ENCODE measurements at places on chromosomes 3 and 15.

- no peak for DNase-seq
Measured at GRCh38 chr3:67335813-67336212, 318.6 kb downstream of the SUCLG2 start.

DNA sequence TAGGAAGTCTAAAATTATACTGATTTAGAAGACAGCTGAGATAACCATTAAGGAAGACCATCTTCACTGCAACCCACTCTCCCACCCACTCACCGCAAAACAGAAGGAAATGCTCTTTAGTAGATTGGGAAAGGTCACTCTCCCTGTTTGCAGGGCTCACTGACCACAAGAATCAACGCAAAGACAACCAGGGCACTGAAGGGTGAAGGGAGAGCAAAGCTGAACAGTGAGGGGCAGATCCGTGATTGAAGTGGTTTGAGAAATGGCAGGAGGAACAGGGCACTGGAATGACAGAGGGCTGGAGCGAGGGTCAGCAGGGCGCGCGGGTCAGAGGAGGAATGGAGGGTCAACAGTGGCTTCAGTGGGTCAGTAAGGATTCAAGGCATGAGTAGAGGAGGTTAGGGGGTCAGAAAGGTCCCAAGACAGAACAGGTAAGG, 520 bp downstream of the MESD start:
- no peak for DNase-seq

GRCh38 chr3:148758303-148758884, 60.7 kb downstream of the AGTR1 start:
- DNase-seq = no peak

- DNase-seq = no peak
Measured at GRCh38 chr3:44962621-44963393, 13.2 kb downstream of the ZDHHC3 start.

DNA sequence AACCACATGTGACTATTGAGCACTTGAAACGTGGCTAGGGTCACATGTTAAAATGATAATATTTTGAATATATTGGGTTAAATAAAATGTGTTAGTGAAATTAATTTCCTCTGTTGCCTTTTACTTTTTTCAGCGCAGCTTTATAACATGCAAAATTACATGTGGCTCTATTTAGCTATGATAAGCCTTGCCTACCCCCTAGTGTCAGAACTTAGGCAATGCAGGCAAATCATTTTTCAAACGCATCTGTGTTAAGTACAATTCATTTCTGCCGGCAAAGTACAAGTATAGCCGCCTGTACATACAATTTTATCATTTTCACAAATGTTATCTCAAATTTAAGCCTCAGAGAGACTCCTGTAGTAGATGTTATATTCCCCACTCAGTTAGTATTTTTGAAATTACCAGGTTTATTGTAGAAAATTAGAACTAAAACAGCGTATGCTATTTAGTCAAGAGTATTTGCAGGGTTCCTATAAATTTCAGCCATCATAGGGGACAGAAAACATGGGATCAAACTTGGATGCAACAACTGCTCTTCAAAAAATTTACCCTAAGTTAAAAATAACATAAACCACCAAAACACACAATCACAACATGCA, 56.1 kb downstream of the TAFA4 start:
- DNase-seq = peak; percentile 65

GRCh38 chr3:120839120-120839519, 68.9 kb upstream of the STXBP5L start:
- DNase-seq = no peak

GRCh38 chr15:27864086-27864485, 235.0 kb downstream of the OCA2 start:
- no peak for DNase-seq

GRCh38 chr3:171468296-171468906, 8.2 kb upstream of the TNIK start:
- no peak for DNase-seq

DNA sequence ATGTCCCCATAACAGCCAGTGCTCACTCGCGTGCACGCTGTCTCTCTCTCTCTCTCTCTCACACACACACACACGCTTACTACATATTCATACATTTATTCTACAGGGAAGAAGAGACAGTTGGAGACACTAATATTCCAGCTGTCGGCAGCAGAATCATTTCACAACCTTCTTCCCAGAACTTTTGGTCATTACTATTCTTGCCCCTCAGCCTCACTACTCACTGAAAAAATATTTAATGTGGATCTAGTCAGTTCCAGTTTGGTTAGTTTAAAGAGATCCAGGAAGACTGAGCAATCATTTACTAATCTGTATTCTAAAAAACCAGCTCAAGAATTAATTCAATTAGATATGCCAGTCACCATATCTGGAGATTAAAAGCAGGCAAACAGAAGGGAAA, 394.9 kb downstream of the PTPRG start:
- DNase-seq = no peak

DNA sequence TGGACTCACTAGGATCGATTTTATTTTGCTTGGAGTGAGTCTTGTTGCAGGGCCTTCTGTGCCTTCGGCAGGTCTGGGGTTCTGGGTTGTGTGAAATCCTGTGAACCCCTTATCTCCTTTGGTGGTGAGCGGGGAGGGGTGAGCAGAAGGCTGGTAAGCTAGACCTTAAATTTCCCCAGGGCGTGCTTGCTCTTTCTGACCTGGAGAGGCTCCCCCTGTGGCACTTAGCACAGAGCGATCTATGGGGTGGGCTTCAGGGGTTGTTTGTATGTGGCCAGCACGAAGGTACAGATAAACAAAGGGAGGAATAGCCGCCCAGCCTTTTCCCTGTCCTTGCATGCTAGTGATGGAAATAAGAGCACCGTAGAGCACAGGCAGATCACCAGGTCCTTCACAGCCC, 11.8 kb downstream of the CACNA2D3 start:
- DNase-seq = no peak

DNA sequence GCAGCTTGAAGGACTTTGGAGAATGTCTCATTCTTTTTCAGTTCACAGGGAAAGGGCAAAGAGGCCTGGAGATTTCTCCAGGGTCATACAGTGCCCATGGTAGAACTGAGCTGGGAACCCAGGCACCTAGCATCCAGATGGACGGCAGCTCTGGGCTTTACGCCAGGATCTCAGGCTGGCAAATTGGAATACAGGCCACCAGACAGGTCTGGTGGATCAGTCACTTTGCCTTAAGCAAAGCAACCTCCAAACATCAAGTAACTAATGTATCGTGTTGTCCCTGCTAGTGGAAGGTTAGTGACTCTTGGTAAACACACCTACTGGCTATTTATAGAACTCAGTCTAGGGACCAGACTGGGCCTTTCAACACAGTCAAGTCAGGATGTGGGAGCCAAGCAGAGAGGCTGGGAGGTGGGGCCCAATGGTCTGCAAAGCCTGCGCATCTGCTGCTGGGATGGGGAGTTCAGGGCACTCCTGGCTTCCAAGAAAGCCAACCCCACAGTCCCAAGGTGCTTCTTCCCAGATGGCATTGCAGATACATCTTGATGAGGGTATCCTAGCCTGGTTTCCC, 30.2 kb downstream of the RPLP1 start:
- no peak for DNase-seq

DNA sequence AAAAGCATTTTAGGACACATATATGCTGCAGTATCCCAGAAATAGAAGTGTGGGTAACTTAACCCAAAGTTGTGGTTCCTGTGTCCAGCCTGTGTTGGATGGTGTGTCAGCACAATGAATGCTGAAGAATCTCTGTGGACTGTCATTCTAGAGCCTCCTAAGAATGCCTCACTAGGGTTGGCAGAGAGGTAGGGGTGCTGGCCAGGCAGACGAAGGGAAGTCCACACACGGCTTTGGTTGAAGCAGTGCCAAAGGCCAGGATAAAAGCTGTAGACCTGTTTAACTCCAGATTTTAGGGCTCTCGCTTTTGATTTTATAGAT, 43.7 kb upstream of the TIPARP start:
- no peak for DNase-seq

GRCh38 chr3:20043396-20043795, 3.1 kb downstream of the KAT2B start:
- DNase-seq = peak; percentile 63

DNA sequence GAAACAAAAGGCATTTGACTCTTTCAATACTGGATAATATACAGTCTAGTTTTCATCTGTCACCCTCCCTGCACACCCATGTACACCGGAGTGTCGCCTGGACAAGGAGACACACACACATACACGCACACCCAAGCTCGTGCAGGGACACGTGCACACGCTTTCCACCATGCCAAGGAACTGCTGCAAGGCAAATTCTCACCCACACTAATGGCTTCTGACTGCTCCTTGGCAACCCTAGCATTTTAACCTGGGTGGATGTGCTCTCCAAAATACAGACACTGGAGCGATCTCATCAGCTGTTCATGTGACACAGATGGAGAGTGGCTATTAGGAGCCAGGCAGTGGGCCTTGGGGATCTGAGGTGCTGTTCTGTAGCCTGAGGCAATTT, 61.6 kb downstream of the MEIS2 start:
- no peak for DNase-seq

GRCh38 chr15:41881920-41882688, 11.7 kb downstream of the SPTBN5 start:
- no peak for DNase-seq

- DNase-seq = no peak
Measured at GRCh38 chr3:142947352-142947751, 16.1 kb downstream of the PAQR9 start.

- no peak for DNase-seq
Measured at GRCh38 chr3:12462159-12462947, 21.9 kb upstream of the TSEN2 start.

- DNase-seq = no peak
Measured at GRCh38 chr3:177565981-177566380, 368.7 kb upstream of the TBL1XR1 start.

DNA sequence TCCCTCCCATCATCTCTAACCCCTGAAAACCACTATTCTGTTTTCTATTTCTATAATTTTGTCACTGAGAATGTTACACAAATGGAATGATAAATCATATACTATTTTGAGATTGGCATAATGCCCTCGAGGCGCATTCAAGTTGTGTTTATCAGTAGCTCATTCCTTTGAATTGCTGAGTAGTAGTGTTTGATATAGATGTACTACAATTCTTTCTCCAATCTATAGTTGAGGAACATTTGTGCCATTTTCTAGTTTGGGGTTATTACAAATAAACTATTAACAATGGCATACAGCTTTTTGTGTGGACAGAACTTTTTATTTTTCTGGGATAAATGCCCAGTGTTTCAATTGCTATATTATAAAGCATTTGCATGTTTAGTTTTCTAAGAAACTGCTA, 86.0 kb downstream of the CCR1 start:
- DNase-seq = no peak

DNA sequence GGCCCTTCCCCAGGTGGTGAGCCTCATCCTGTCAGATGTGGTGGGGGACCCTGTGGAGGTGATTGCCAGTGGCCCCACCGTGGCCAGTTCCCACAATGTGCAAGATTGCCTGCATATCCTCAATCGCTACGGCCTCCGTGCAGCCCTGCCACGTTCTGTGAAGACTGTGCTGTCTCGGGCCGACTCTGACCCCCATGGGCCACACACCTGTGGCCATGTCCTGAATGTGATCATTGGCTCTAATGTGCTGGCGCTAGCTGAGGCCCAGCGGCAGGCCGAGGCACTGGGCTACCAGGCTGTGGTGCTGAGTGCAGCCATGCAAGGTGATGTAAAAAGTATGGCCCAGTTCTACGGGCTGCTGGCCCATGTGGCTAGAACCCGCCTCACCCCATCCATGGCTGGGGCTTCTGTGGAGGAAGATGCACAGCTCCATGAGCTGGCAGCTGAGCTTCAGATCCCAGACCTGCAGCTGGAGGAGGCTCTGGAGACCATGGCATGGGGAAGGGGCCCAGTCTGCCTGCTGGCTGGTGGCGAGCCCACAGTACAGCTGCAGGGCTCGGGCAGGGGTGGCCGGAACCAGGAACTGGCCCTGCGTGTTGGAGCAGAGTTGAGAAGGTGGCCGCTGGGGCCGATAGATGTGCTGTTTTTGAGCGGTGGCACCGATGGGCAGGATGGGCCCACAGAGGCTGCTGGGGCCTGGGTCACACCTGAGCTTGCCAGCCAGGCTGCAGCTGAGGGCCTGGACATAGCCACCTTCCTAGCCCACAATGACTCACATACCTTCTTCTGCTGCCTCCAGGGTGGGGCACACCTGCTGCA, 4.8 kb downstream of the GLYCTK start:
- DNase-seq = no peak

GRCh38 chr3:128398586-128398985, 68.1 kb downstream of the DNAJB8 start:
- DNase-seq = no peak

DNA sequence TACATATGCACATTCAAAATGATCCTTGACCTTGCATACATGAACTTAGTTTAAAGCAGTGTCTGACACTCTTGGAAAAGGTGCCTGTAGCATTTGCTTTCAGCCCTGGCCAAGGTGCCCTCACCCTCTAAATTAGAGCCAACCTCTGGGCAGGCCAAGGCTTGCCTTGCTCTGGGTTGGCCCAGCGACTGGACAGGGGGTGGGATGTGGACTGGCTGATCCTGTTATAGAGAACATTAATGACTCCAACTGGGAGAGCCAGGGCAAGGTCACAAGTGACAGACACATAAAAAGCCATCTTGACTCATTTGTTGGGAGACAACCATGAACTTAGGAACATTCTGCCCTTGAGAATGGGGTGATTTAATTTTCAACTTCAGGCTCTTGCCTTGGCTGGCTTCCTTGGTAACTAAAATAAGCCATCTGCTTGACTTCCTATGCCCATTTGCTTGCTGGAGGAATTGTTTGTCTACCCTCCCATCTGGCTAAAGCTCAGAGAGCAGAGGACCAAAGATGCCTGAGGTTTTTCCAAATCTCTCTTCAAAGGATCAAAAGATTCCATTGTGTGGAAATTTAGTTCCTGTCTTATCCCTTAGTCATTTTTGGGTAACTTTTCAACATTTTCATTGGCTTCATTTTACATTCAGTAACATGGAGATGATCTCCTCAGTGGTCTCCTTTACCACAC, 403.7 kb downstream of the SOX2 start:
- no peak for DNase-seq

GRCh38 chr15:94666553-94666952, 435.2 kb downstream of the MCTP2 start:
- no peak for DNase-seq

- DNase-seq = peak; percentile 47
Measured at GRCh38 chr3:39408493-39409372, 2.2 kb downstream of the RPSA start.

- DNase-seq = no peak
Measured at GRCh38 chr3:102533784-102534183, 99.0 kb downstream of the ZPLD1 start.

DNA sequence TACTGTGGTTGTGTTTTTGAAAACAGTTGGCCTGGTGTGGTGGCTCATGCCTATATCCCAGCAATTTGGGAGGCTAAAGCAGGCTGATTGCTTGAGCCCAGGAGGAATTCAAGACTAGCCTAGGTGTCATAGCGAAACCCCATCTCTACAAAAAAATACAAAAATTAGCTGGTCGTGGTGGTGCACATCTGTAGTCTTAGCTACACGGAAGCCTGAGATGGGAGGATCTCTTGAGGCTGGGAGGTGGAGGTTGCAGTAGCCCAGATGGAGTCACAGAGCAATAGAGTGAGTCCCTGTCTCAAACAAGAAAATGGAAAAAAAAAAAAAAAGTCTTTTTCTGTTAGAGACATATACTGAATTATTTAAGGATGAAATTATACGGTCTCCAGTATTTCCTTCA, 14.7 kb upstream of the LRRFIP2 start:
- DNase-seq = no peak

GRCh38 chr3:178827285-178827856, 244.2 kb downstream of the ZMAT3 start:
- DNase-seq = no peak

- peak; percentile 47 for DNase-seq
Measured at GRCh38 chr3:49020330-49021212, 1.4 kb upstream of the NDUFAF3 start.
